A549 treated with ZK216348 at 1 μM for 4 hours (cell line): ENCODE measurements at places on chromosomes 6 and 20. TPM values are rescaled to one million over a fixed set of nuclear protein-coding genes. Genes with fewer than 3 reads are reported as not detected.

SLCO4A1 gene
- 6.4 to 11.6 TPM (median 9.4 TPM) in 5 replicates for total RNA-seq

TCF21 gene
- 0.05 TPM in 1 of 5 replicates, not detected in the others for total RNA-seq

CST2 gene
- total RNA-seq: 0.28 to 0.83 TPM (median 0.50 TPM) in 4 of 5 replicates, not detected in the other

RHAG gene
- 0.11 TPM in 1 of 5 replicates, not detected in the others for total RNA-seq

NTSR1 gene
- total RNA-seq: 0.10 to 0.19 TPM (median 0.14 TPM) in 4 of 5 replicates, not detected in the other

BTN1A1 gene
- not detected in 5 replicates for total RNA-seq

CRYBG1 gene
- total RNA-seq: 0.40 to 0.75 TPM (median 0.69 TPM) in 5 replicates

KIAA1755 gene
- total RNA-seq: 0.08 to 0.24 TPM (median 0.17 TPM) in 5 replicates

PRSS16 gene
- total RNA-seq: 1.3 to 4.0 TPM (median 3.9 TPM) in 5 replicates

ZNF334 gene
- not detected in 5 replicates for total RNA-seq

FOXQ1 gene
- total RNA-seq: 4.6 to 7.1 TPM (median 5.0 TPM) in 5 replicates

RGS17 gene
- total RNA-seq: 3.2 to 8.4 TPM (median 7.3 TPM) in 5 replicates

SLC25A27 gene
- 0.40 to 0.98 TPM (median 0.57 TPM) in 5 replicates for total RNA-seq

KIAA0408 gene
- 5.6 to 8.2 TPM (median 5.8 TPM) in 5 replicates for total RNA-seq

BNIP5 gene
- not detected in 5 replicates for total RNA-seq

SMOC2 gene
- total RNA-seq: not detected in 5 replicates

BPIFB4 gene
- total RNA-seq: not detected in 5 replicates

PDYN gene
- total RNA-seq: not detected in 5 replicates

BACH2 gene
- 0.55 to 0.82 TPM (median 0.69 TPM) in 5 replicates for total RNA-seq

BCKDHB gene
- total RNA-seq: 4.1 to 8.3 TPM (median 6.0 TPM) in 5 replicates

RSPH9 gene
- total RNA-seq: 0.13 to 0.31 TPM (median 0.24 TPM) in 5 replicates

RFX6 gene
- not detected in 5 replicates for total RNA-seq

NR2E1 gene
- 0.09 TPM in 1 of 5 replicates, not detected in the others for total RNA-seq

CTNNBL1 gene
- 65.0 to 69.2 TPM (median 66.2 TPM) in 5 replicates for total RNA-seq

NRSN1 gene
- total RNA-seq: not detected in 5 replicates

BMP5 gene
- total RNA-seq: not detected in 5 replicates

FUT9 gene
- total RNA-seq: not detected in 5 replicates

ANKRD66 gene
- total RNA-seq: not detected in 5 replicates
